Brain microvascular endothelial cell (primary cell): ENCODE measurements at places on chromosomes 7 and 10.

- no peak for DNase-seq
Observed at GRCh38 chr10:80194373-80195045, 10.8 kb downstream of the ANXA11 start.

GRCh38 chr10:58086144-58086762 lies 181.4 kb downstream of the IPMK start:
- no peak for DNase-seq

- no peak for DNase-seq
Observed at GRCh38 chr10:84548869-84549268, 220.5 kb downstream of the CCSER2 start.

GRCh38 chr10:132248455-132249225 lies 59.1 kb downstream of the STK32C start:
- no peak for DNase-seq

- peak; percentile 20 for DNase-seq
Observed at GRCh38 chr10:43211030-43211429, 55.8 kb downstream of the RASGEF1A start.

DNA sequence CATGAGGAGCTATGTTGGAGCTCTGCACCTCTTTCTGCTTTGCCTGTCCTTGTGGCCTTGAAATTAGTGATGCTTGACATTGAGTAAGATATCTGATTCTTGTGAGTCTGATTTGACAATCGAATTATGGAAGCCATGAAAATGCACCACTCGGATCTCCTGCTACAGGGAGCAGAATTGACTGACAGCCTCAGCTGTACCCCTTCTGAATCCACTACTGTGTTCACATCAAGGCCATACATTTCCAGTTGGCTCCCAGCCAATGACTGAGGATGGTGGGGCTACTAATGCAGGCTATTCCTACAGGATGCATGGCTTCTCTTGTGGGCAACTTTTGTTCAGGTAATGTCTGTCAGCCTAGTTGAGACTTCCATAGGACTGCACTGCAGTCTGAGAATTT lies 321.9 kb downstream of the REEP3 start:
- no peak for DNase-seq

DNA sequence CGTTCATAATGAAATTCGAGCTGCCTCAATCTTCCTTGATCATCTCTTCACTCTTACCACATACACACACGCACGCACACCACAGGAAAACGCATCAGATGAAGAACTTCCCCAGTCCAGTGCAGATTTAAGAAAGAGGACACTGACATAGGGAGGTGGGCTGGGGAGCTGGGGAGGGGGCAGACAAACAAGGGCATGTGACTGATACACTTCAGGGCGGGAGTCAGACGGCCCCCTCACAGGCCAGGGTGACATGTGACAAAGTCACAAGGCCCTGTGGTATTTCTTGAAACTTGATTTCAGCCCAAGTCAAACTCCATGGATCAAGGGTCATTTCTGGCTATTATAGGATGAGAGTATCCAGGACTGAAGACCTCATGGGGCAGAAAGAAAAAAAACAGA lies 82.6 kb downstream of the KCNMA1 start:
- DNase-seq = no peak

DNA sequence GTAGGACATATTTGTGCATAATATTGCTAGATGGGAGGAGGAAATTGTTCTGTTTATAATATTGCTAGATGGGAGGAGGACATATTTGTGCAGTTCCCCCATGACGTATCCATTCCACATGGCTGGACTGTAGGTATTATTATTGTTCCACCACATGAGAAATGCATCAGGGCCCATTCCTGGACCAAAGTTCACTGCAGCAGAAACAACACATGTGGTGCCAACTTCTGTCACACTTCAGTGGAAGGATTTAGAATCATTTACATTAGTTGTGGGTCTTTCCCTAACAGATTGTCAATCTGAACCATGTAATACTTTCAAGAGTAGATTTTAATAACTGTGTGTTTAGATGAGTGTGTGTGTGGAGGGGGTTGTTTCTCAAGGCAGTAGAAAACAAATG lies 32.7 kb upstream of the MACC1 start:
- DNase-seq = no peak

DNA sequence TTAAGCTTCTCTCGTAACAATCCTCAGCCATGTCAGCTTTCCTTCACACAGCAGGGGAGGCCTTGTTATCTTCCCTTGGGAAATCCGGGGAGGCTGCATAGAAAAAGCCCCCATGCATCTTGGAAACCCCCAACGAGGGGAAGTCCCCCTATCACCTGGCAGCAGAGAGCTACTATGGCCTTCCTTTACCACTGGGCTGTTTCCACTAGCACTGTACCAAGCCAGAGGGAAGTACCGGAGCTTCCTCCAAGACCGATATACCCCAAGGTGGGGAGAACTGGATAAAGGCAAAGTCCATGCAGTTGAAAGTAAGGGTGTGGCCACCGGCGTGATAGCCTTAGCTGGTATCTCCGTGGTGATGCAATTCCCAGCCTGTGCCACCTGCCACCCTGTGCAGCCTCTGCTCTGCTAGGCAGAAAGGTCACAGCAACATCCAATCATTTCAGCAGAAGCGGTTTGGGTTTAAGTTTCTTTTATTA lies 4.4 kb upstream of the CLIP2 start:
- no peak for DNase-seq

DNA sequence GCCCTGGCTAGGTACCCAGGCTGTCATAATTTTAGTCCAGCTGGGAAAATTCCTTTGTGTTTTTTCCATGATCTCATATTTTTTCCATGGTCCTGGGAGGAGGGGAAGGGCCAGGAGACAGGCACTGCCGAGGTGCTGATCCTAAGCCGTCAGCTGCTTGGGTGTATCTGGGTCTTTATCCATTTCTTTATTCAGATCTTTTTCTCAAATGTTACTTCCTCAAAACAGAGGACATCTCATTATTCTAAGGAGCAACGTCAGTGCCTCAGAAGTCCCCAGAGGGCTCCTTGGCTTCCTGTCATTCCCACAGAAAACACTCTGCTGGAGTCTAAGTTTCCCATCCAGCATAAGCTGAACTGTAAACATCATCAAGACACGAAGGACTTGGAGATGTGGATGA lies 2.8 kb upstream of the OR6V1 start:
- no peak for DNase-seq

GRCh38 chr10:50992356-50992901 lies 81.9 kb upstream of the PRKG1 start:
- DNase-seq = no peak

DNA sequence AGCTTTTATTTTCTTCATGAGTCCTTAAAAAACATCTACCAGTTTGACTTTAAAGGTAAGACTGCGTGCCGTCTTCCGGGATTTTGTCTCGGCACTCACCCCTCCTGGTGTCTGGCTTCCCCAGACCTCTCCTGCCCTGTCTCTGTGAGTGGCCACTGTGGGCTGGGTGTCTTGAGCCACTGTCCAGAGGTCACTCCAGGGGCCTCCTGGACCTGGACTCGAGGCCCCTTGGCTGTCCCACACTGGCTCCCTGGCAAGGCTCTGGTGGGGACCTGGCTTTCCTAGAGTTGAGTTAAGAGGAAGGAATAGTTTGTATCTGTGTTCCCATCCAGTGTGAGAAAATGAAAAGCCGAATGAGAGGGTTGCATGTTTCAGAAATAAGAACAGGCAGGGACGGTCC lies 95.5 kb downstream of the NKX6-2 start:
- DNase-seq = no peak

DNA sequence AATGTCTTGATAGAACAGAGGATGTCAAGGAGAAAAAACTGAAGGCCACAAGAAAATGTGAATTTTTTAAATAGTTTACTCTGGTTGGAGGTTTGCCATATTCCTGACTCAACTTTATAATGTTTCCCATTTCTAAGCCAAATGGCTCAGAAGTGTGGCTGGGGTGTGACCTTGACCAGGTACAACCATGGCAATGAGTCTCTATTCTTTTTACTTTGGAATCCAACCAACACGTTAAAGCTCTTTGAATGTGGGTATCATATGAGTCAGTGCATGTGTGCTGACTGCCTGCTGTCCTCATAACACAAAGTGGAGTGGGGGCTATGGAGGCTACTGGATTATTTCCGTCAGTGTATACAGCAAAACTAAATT lies 33.5 kb upstream of the DLD start:
- DNase-seq = peak; percentile 27

DNA sequence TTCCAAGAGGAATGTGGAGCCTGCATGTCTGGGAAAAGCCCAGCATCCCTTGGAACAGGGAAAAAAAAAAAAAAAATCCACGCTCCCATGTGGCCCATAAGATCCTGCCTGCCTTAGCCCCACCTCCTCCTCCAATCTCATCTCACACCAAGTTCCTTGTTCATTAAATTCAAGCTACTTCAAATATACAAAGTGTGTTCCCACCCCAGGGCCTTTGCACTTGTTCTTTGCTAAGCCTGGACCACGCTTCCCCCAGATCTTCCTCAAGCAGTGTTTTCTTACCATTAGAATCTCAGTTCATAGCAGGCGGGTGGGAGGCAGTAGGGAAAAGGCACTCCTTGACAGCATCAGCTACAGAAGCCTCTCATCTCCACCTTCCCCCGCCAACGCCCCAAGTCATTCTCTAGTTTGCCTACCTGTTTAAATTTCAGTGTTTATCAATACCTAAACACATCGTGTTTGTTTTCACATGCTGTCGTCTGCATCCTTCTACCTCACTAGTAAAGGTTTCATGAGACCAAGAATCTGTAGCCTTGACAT lies 262.8 kb downstream of the FGFR2 start:
- DNase-seq = no peak

DNA sequence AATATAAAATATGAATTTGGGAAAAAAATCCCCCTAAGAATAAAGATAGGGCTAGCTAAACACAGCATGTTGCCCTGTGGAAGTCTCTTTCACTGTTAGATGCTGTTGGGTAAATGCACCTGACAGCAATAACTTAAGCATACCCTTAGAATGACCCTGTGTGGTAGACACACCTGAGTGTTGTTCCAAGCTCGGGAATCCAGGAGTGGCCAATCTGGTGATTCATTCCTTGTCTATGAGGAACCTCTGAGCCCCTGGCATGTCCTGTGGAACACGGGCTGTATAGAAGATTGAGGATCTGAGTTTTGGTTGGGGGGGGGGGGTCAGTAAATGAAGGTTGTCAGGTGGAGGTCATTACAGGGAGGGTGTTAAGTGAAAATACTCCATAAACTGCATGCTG lies 730.0 kb upstream of the IGFBP3 start:
- no peak for DNase-seq

DNA sequence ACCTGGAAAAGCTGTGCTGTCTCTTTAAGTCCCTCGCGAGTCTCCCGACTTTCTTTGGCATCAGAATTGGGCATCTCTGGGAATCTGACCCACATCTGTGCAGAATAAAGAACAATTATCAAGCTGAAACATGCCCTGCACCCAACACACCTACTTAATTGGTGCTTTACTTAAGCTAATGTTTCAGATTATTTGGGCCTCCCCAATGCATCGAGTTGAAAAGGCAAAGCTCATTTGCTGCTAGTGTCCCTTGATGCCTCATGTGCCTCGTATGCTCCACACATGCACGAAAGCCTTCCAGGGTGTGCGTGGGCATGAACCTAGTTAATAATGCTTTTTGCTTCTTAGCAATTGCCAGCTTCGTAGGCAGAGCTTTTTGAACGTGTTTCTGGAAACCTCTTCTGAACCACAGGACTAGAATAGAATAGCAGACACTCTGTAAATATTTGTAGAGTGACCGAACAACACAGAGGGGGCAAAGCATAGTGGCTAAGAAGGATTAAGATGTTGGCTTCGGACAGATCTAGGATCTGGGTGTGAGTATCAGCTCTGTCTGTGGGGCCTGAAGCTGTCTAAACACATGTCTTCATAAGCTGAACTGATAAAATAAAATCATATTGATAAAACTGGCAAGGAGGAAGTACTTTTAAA lies 26.7 kb upstream of the FGFR2 start:
- DNase-seq = no peak

GRCh38 chr10:5854131-5854475 lies 35.6 kb downstream of the ANKRD16 start:
- DNase-seq = no peak

GRCh38 chr7:18353339-18353738 lies 142.2 kb upstream of the HDAC9 start:
- DNase-seq = no peak

DNA sequence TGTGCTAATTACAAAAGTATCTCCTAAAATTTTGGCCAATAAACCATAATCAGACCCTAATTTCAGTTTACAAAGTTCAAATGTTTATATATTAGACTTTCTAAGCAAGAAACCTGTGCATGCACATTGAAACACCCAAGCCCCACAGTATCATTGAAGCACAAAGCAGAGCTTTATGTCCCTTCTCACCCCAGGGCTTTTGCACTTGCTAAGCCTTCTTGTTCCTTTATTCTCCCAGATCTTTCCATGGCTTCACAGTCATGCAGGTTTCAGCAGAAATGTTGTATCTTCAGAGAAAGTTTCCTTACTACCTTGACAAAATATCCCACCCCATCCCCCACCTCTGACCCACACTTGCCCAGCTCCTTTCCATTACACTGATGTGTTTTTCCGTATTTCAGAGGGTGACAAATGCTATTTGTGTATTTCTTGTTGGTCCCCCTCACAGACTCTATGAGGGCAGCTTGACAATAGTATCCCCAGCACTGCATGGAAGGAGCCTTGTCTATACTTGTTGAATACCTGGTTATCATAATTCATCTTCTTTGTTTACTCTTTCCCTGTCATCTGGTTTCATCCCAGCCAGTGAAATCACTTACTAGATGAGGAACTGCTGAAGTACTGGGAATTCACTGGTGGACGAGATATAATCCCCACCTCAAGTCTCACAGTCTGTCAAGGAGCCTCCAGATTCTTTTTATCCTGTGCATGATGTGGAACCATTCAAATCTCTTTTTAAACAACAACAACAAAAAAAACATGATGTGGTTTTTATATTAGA lies 24.0 kb upstream of the PCGF5 start:
- DNase-seq = no peak

- DNase-seq = no peak
Observed at GRCh38 chr7:148967602-148968001, 60.7 kb downstream of the PDIA4 start.

DNA sequence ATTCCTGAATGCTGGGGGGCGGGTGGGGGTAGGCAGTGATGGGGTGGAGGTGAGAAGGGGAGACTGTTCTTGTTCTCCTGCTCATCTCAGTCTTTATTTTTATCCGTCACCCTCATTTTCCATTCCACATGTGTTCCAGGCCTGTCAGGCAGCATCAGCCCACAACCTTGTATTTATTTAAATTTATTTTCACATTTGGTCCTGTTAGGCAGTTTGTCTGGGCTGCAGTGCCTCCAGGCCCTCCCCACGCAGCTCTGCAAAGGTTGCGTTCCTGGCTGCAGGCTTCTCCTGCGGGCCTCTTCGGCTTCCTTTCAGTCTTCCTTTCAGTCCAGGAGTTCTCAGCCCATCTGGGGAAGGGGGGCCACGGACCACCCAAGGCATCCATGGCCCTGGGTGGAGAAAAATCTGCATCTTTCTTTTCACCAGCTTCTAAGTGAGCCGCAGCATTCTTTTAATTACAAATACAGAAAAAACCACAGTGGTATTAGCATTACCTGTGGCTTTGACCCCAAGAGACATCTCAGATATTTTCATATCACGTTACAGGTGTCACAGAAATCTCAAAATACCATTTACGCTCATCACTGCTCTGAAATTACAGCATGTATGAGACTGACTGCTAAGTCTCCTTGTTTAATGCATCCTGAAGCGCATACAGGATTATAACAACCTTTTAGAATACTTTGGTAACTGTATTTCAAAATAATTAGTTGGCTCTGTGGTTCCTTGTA lies 94.0 kb downstream of the C10orf105 start:
- no peak for DNase-seq

- DNase-seq = no peak
Observed at GRCh38 chr7:107029061-107029763, 15.3 kb upstream of the PRKAR2B start.
